Lung (tissue), 17 donors: ENCODE measurements at places on chromosomes 5 and 9. TPM values are rescaled to one million over a fixed set of nuclear protein-coding genes. Genes with fewer than 3 reads are reported as not detected.
A peak's percentile ranks its signal among the peaks of the same experiment; 100 is the strongest.

FGF10 gene
- 7.8 TPM for total RNA-seq

CD180 gene
- 2.6 TPM for total RNA-seq

- no peak for DNase-seq
Measured at GRCh38 chr5:74660873-74661272, 20.3 kb upstream of the ENC1 start.

- no peak for DNase-seq
Measured at GRCh38 chr9:108083160-108083750, 593.7 kb upstream of the KLF4 start.

DNA sequence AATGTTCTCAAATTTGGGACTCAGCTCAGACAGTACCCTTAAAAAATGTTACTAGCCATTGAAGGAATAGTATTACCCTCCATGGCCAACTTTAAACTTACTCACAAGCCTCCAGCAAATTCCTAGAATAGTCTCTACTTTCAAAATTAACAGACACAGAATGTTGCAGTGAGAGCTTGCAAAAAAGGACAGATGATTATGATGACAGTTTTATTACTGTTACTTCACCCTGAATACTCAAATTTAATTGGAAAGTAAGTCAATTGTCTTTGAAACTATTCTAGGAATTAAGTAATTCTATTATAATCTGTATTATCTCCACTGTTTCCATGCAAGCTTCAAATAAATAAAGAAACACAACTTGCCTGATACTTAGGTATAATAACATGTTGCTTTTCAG is 288.3 kb downstream of the SLF1 start:
- no peak for DNase-seq

DNA sequence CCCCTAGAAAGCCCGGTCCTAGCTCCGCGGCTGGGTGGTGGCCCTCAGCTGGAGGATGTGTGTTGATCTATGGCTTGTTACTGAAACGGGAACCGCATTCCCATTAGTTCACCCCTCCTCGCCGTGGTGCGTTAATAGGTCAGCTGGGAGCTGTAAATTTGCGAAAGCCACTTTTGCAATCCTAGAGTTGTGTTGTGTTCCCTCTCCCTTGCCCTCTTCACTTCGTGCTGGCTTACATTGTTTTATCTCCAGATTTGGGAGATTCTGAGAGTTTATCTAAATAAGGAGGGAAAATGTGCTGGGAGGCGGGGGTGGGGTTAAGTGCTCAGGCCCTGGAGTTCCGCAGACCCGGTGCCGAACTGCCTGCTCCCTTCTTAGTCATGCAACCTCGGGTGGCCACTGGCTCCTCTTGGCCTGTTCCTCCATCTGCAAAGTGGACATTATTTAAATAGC is 62.8 kb downstream of the HMCN2 start:
- DNase-seq: no peak

GRCh38 chr5:172505845-172506244 is 51.5 kb upstream of the SH3PXD2B start:
- no peak for DNase-seq

DNA sequence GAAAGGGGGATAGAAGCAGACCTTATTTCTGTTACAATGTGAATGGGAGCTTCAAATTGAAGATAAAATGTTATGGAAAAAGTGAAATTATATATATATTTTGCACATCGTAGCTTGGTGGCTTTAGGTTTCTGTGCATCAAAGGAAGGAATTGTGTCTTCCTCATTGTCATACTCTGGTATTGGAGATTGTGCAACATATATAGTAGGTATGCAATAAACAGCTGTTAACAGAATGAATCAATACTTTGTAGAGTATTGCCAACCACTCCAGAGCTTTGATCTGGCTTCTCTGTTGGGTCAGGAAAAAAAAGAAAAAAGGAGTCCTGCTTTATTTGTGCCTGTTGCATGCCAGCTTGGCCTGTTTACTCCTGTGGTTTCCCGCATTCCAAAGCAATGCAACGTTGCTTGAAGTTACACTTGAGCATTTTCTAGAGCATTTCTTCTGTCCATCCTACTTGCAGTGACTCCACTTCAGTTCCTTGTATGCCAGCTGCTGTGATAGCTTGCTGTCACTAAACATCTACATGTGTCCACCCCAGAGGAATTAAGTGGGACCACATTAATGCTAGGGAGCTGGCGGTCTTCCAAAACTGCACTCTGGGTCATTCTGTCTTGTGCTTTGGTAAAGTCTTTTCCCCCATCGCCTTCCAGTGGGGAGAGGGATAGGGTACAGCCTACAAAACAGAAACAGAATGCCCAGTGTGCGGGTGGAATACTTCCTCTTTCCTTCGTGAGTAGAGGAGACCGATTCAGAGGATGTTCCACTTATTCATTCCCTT is 62.0 kb upstream of the MEF2C start:
- DNase-seq: peak; percentile 34
